ENCODE measurements at places on chromosomes 1 and 21.

GRCh38 chr1:2124446-2125198, 70.0 kb downstream of the FAAP20 start:
- no peak for DNase-seq

DNA sequence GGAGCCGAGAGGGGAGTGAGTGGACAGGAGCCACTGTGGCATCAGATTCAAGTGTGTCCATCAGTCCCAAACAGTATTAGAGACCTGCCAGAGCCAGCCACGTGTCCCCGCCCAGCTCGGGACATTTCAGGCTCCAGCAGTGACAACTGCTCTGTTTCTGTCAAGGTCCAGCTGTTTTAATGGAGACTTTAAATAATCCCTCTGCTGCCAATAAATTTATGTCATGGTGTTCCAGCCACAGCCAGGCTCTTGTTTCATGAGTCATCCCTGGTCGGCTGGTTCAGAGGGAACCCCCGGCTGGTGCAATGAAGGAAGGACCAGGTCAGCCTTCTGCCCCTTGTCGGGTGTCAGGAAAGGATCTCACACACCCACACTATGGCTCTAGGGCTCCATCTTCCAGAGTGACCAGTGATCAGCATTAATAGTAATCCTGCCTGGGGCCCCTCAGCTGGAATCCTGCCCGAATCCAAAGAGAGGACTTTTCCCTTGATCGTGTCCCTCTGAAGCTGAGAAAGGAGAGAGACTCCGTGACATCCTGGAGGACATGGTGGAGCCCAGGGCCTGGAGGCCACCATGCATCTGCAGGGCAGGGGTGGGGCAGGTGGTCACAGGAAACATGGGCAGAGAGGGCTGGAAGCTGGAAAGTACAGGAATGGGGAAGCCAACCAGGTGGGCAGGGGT, 197.3 kb downstream of the MATN1 start:
- no peak for DNase-seq

DNA sequence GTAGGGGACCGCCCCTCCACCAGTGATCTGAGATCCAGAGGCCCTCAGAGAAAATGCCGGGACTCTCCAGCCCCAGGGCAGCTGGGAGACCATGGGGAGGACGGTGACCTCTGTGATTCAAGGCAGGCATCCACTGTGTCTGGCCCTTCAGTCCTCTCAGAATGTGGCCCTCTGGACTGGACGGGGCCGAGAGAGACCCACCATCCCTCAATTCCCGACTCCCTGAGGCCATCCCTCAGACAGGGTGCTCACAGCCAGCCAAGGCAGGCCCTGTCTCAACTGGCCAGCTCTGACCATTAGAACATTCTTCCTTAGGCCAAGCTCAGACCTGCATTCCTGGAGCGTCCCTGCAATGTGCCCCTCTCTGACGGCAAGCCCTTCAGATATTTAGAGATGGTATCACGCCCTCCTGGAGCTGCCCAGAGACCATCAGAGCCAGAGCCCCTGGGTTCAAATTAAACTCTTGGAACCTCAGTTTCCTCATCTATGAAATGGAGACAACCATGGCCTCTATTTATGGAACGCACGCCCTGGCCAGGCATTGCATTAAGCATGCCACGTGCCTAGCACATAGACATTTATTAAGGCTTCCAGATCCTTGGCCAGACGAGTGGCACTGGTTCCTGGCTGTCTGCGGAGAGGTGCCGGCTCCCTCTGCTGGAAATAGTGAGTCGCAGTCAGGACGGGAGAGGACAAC, 9.6 kb upstream of the EPS8L3 start:
- DNase-seq: peak; percentile 91

GRCh38 chr1:156706657-156707416, 1.5 kb upstream of the CRABP2 start:
- no peak for DNase-seq

- no peak for DNase-seq
Measured at GRCh38 chr1:119773711-119774241, 5.1 kb upstream of the HMGCS2 start.

DNA sequence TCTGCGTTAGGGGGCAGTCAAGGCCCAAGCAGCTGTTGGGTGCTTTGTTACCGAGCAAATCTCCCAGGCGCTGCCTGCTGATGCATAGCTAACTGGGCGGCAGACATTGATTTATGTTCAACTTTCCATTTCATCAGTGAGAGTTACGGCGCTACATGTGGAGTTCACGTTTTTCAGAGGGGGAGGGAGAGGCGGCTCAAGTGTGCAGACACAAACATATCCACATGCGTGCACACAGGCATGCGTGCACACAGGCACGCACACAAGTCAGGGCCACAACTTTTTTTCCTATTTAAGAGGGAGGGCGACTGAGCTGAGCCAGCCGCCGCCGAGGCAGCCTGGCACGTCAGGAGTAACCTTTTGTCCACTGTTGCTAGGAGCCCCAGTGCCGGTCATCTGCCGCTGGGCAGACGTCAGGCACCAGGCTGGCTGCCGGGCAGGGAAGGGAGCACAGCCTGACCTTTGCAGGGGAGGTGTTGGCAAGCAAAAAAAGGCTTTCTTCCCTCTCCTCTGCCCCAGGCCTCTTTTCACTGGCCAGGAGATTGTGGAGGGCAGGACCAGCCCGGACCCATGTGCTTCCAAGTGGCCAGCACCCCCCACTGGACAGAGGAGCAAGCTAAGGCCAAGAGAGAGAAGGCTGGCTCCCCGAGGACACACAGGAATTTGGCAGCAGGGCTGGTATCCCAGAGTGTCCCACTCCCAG, 73.3 kb downstream of the MRPL37 start:
- DNase-seq: peak; percentile 90

Data from SK-MEL-5 (cell line).